ENCODE measurements at places on chromosomes 7 and 10.

- DNase-seq = no peak
Observed at GRCh38 chr7:20542594-20542993, 72.9 kb upstream of the ABCB5 start.

GRCh38 chr10:122713091-122713885 lies 13.6 kb upstream of the C10orf120 start:
- no peak for DNase-seq

DNA sequence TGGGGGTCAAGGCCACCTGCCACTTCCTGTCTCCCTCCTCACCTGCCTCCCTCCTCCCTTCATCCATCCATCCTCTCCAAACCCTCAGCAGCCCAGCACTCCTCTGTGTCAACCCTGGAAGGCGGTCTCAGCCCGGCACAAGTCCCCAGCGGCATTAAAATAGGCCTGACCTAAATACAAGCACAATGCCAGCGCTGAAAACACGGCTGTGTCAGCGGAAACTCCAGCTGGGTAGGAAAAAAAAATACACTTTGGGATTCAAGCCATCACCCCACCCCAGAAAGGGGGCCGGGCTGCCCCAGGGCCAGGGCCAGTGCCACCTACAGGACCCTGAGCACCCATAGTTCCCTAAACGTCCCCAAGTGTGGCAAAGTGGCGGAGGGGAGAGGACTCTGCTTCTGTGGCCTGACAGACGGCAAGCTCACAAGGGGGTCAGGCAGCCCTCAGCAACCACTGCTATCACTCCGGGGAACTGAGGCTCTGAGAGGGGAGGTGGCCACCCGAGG lies 22.7 kb upstream of the GTF2IRD1 start:
- DNase-seq = no peak

DNA sequence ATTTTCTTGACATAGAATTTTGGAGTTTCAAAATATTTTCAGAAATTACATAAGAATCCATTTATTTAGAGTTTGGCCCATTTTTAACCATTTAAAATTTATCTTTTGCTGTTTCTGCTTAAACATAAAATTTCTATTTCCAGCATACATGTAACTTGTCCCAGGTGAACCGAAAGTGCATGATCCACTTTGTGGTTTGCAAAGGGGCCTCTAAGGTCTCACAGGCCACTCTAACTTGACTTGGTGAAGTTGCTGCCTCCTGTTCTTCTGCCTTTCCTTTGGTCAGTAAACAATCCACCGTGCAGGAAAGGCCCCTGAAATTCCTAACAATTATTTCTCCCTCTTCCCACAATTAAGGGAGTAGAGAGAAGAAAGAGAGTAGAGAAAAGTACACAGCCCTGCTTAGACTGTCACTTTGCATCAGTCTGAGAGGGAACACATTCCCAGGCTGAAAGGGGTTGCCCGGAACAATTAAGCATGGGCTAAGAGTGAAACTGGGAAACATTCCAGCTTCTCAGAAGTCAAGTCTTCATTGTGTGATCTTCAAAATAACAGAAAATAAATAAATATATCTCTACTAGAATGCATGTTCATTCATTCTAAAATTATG lies 79.5 kb upstream of the SEMA3A start:
- DNase-seq = no peak

GRCh38 chr10:67527351-67527750 lies 168.6 kb downstream of the CTNNA3 start:
- DNase-seq = no peak

All from GM13976 (cell line).